Urinary bladder (tissue), 4 donors: ENCODE measurements at places on chromosomes 5 and 9. TPM values are rescaled to one million over a fixed set of nuclear protein-coding genes. Genes with fewer than 3 reads are reported as not detected.

The ISL1 gene
- total RNA-seq, result 7.9 TPM

The SNX30 gene
- 20.7 TPM for total RNA-seq

The KCNT1 gene
- total RNA-seq, result 0.58 TPM

The PCA3 gene
- 0.26 TPM for total RNA-seq

GRCh38 chr5:35745193-35745592 lies 111.5 kb upstream of the IL7R start:
- DNase-seq, result no peak

- DNase-seq, result no peak
These were observed 19.5 kb upstream of the GOLGA1 start for GRCh38 chr9:124960409-124960752.

- no peak for DNase-seq
These were observed 35.7 kb upstream of the CDH18 start for GRCh38 chr5:20023686-20024180.

GRCh38 chr5:154157483-154158378 lies 32.8 kb upstream of the GALNT10 start:
- no peak for DNase-seq

GRCh38 chr5:34053133-34053532 lies 10.1 kb upstream of the C1QTNF3 start:
- DNase-seq, result no peak

DNA sequence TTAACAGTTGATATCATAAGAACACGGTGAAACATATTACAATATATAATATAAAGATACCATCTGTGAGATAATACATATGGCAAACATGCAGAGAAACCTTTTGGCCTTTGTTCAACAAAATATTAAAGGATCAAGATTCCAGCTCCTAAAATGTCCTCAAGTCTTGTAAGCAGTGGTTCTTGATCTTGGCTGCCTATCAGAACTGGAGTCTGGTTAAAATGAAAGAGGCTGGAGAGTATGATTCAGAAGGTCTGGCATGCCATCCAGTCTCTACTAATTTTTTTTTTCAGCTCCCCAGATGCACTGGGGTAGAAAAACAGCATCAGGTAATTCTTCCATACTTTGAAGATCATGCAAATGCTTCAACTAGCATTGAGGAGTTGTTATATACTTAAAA lies 83.2 kb downstream of the TNC start:
- peak; percentile 18 for DNase-seq

DNA sequence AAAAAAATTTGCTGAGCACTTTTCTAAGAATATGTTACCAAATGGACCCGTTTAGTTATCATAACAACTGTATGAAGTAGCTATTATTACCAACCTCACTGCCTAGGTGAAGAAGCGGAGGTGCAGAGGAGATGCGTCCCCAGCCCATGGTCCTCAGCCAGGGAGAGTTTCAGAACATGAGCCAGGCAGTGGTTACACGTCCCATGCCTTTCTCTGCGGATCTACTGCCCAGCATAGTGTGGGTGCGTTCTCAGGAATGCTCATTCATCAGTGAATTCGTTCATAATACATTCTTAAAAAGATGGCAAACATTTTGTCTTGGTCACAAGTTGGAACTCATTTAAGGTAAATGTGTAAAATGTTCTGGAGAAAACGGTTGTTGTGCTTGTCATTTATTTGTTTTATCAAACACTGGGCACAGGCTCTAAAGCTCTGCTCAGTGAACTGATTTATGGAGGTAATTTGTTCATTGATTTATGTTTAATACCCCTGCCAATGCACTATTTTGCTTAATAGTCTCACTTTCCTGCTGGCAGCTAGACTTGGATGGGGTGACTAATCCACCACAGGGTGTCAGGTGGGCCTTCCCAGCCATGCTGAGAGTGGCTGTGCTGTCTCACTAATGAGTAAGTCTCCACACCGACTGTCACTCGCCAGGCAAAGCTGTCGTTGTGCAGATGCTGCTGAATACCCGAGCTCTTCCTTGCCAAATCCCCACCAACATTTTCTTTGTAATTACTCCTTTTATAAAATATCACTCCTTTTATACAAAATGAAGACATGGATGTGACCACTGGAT lies 248.8 kb downstream of the TENT4A start:
- DNase-seq, result no peak

DNA sequence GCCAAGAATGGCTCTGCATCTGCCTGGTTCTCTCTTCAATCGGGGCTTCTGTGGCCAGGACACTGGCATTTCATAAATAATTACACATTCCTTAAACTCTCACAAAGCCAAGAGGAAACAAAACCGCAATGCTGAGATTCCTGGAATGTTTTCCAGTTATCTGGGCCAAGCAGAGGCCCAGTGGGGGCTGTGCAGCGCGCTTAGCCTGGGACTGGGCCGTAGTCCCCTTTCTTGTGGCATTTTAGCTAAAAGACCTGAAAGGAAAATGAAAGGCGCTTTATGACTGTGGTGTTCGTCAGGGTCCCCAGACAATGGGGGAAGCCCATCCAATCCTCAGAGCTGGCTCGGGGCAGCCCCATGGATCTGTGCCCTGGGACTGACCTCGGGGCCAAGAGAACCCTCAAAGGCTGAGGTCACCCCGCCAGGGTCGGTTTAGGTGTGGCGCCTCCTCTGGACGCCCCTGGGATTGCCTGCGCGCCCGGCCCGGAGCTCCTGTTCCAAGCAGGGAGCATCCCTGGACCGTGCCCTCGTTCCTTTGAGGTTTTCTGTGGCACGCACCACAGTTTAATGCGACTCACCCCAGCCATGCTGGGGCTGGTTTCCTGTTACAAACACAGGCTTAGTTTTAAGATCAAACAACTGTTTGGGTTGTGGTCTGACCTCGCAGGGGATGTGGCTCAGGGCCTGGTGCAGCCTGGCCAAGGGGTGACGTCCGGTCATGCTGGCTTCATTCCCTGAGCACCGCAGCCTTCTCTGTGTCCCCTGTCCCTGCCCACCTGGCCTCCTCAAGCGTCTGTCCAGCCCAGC lies 51.5 kb upstream of the NKD2 start:
- peak; percentile 29 for DNase-seq

DNA sequence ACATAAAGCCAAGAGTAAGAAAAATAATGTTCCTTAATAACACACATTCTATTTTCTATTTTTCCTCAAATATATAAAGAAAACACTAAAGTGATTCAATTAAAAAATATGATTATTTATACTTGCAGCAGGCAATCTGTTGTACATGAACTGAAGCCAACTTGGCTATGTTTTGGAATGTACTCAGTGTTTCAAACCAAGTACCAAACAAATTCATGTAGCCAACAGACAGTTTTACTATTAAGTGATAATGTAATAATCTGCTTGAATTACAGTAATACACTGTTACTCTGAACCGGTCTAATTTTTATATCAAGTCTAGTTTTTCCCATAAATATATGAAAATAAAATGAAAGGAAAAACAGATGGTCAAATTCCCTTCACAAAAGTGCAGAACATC lies 58.0 kb downstream of the CEP120 start:
- peak; percentile 29 for DNase-seq

GRCh38 chr9:117189121-117189520 lies 225.7 kb downstream of the ASTN2 start:
- no peak for DNase-seq

- no peak for DNase-seq
These were observed 731.6 kb downstream of the BRINP1 start for GRCh38 chr9:118637681-118638080.
